ENCODE measurements at places on chromosomes 1 and 21. TPM values are rescaled to one million over a fixed set of nuclear protein-coding genes. Genes with fewer than 3 reads are reported as not detected.

Gene CHAF1B
- 4.2 TPM for total RNA-seq

DNA sequence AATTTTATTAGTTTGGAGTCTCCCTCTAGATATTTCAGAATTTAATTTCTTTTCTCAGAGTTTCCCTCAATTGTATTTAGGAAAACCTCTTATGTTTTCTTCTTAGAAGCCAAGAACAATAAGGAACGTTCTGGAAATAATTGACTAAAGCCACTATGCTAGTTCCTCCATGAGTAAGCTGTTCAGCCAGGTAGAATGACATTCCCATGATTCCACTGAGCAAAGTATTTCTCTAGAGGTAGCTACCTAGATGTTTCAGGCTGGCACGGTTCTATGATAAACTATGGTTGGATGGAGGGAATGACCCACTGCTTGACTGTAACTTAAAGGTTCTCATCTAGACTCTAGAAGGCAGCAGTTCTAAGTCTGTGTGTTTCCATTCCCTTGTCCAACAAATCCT, 62.4 kb downstream of the CLDN17 start:
- DNase-seq = no peak

- no peak for DNase-seq
These were observed 189.4 kb upstream of the KCTD3 start for GRCh38 chr1:215377746-215378145.

DNA sequence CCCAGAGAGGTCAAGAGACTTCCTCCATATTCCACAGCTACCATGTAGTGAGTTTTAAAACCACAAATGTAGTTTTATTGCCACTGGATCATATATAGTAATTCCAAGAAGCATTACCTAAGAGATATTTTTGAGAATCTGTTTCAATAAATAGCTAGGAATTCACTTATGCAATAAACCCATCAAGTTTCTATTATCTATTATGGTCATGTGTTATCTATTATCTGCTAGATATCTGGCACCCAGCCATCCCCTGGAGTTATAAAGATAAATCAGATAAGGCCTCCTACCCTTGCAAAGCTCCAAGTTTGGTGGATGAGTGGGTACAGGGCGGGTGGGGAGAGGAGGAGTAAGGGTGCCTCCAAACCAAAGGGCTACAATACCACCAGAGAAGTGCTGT, 10.3 kb upstream of the VWA5B1 start:
- no peak for DNase-seq

GRCh38 chr1:47468709-47469389, 31.0 kb downstream of the FOXD2 start:
- DNase-seq = no peak

DNA sequence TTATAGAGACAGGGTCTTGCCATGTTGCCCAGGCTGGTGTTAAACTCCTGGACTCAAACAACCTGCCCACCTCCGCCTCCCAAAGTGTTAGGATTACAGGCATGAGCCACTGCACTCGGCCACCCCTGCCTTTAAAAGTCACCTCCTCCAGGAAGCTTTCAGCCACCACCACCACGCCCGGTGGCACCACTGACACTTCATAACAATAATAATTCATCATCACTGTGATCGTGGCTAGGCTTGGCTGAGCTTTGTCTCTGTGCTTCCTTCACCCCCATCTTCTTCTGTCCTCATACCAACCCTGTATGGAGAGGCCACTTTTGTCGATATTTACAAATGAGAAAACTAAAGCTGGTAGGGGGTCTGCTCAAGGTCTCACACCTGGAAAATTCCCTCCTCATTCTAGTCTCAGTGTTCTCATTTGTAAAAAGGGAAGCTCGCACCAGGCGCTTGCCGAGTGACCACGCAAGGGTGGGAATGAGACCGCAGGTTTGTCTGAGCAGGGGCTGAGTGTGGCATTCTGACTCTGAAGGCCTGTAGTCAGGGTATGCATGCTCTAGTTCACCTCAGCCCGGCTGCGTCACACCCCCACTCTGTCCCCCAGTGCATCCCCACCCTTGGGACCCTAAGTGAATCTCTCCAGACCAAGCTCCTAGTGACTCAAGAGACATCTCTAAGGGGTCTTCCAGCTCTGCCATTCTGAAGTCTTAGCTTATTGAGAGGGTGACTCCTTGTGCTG, 12.9 kb upstream of the EPHA2 start:
- no peak for DNase-seq

GRCh38 chr1:24108334-24109165, 3.4 kb downstream of the MYOM3 start:
- no peak for DNase-seq

- peak; percentile 44 for DNase-seq
These were observed 76.5 kb upstream of the USH2A start for GRCh38 chr1:216499581-216500272.

DNA sequence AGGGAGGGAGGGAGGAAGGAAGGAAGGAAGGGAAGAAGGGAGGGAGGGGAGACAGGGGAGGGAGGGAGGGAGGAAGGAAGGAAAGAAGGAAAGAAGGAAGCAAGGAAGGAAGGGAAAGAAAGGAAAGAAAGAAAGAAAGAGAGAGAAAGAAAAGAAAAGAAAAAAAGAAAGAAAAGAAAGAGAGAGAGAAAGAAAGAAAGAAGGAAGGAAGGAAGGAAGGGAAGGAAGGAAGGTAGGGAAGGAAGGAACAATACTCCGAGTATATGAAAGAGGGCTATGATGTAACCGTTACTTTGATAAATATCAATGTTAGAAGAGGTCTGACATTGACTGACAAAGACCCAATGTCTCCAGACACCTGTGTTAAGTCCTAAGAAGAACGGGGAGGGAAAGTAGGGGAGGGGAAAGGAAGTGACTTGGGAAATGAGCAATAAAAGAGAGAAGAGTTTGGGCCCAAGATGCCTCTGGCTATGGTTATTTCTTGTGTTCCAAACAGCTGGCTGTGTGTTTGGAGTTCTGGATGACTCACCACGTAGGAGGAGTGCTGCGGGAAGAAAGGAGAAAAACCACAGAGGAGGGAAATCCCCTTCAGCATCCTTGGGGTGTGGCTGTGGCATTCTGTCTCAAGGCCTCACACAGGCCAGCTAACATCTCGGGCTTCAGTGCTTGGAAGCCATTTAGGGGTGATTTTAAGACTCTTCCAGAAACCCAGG, 37.0 kb upstream of the RXRG start:
- DNase-seq = peak; percentile 27

DNA sequence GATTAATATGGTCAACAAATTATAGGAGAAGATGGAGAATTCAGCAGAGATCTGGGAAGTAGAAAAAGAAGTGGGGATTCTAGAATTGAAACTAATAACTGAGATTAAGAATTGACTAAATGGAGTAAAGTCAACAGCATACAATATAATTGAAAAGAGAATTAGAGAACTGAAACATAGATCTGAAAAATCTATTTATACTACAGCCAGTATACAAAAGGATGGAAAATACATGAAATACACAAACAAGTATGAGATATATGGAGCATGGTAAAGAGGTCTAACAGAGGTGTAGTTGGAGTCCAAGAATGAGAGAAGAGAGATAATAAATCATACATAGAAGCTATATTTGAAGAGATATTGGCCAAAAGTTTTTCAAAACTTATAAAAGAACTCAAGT, 235.2 kb downstream of the FGGY start:
- DNase-seq = no peak

- DNase-seq = no peak
These were observed 17.8 kb upstream of the SERTAD4 start for GRCh38 chr1:210214573-210215409.

Data from body of pancreas (tissue), 4 donors.